NCI-H748 treated with DMSO at 0.1 percent for 48 hours (cell line): ENCODE measurements at places on chromosomes 6 and 20.

GRCh38 chr6:5093231-5094015 lies 8.3 kb downstream of the PPP1R3G start:
- DNase-seq = no peak

- no peak for DNase-seq
Observed at GRCh38 chr20:19025430-19026120, 186.9 kb upstream of the SLC24A3 start.

- no peak for DNase-seq
Observed at GRCh38 chr6:45631396-45631795, 253.7 kb upstream of the SUPT3H start.

GRCh38 chr20:12371990-12372389 lies 454.3 kb downstream of the BTBD3 start:
- peak; percentile 98 for DNase-seq

- DNase-seq = no peak
Observed at GRCh38 chr6:30890646-30891449, 6.5 kb downstream of the DDR1 start.

DNA sequence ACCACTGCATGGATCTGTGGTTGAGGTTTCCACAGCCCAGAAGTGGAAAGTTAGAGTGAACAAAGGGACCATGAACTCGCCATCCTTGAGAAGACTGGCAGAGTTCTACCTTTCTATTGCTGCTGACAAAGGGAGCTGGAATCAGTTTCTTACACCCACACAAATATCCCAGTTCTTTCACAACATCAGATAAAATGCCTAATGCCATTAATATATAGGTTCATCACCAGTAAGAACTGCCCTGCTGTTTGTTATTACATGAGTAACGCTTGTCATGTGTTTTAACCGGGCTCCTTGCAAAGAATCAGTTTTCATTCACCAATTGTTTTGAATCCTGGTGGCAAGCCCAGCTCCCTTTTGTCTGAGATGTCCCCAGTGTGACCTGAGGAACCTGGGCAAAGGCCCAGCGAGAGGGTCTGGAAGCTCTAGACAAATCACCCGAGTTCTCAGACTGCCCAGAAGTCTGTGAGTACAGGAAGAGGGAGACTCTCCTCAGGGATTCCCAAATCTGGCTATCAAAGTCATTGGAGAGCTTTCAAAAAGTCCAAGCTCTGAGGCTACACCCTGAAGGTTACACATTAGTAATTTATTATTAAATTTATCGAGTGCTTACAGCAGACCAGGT lies 7.5 kb upstream of the CD164 start:
- DNase-seq = no peak

- DNase-seq = peak; percentile 88
Observed at GRCh38 chr6:63496361-63496804, 75.9 kb upstream of the LOC128125822 start.

DNA sequence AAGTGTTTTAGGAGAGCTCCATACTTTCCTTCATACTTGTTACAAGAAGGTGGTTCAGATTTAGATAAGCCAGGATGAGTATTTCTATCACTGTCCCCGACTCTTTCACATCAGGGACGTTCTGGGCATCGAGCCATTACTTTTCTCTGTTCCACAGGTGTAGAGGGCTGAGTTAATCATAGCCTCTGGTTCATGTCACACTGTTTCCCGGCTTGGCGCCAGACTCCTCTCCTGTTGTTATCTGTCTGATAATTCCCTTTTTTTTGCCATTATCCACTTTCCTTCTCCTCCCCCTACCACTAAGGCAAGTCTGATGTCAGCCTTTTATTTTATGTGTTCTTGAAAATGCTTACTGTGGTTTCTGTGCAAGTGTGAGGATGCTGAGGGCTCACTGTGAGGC lies 593.4 kb downstream of the UTRN start:
- no peak for DNase-seq

DNA sequence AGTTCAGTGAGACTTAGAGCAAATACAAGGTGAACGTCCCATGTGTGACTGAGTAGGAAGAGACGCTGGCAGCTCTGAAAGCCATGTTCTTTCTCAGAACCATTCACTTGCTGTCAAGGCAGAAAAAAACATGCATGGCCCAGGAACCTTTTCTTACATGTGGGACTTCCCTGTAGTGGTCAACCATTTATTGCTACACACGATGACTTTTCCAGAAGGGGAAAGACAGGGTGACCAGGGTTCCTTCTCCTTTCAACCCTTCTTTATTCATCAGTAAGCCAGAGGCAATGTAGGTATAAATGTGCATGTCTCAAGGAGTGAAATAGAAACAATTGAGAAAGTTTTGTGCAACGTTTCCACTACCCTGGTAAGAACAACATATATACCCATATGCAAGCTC lies 189.0 kb downstream of the NFATC2 start:
- DNase-seq = no peak

- DNase-seq = no peak
Observed at GRCh38 chr20:4809707-4810106, 88.0 kb downstream of the PRND start.

- DNase-seq = no peak
Observed at GRCh38 chr20:51140671-51141070, 117.8 kb upstream of the KCNG1 start.

- no peak for DNase-seq
Observed at GRCh38 chr20:17172836-17173516, 53.9 kb upstream of the PCSK2 start.

- DNase-seq = no peak
Observed at GRCh38 chr6:41111017-41111416, 38.2 kb downstream of the NFYA start.

DNA sequence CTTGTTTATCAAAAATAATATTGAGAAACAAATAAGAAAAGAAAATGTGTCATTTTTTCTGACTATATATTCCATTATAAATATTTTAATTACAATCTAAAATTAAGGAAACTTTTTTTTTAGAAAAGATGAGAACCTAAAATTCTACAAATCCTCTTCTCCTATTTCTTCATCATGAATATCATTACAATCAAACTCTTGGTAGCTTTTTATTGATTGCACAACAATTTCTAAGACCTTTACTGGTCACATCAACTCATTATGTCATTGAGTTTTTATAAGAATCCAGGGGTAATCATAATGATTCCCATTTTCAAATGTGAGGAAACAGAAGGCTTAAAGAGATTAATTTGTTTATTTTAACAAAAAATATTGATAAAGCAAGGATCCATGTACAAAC lies 841.0 kb downstream of the FRK start:
- no peak for DNase-seq

DNA sequence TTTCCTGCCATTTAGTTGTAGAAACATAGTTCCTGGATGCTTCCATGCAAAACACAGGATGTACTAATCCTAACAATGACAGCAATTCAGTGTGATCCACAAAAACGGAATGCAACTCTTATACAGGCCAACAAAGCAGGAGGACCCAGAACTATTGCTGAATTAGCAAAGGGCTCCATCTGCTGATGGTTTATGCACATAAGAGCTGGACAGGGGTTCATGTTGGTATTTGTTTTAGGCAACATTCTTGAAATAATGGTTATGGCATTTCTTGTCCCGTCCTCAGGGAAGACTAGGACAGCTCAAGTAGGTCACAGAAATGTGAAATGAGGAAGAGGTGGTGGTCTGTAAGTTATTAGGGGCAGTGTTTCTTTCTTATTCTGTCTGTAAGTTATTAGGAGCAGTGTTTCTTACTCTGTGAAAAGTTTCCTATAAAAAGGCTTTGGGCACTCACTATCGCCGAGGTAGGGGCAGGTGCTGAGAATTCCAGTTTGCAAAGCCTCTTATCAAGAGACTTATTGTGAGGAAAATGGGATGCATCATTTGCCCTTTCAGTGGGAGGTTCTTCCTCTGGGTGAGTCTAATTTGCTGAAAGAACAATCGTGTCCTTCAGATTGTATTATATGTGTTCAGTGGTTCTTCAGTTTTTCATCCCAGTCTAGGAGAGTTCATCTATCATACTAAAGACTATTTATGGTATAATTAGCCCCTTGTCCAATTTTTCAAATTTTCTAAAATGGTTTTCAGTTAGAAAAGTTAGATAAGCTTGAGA lies 171.1 kb downstream of the MCHR2 start:
- DNase-seq = peak; percentile 77

DNA sequence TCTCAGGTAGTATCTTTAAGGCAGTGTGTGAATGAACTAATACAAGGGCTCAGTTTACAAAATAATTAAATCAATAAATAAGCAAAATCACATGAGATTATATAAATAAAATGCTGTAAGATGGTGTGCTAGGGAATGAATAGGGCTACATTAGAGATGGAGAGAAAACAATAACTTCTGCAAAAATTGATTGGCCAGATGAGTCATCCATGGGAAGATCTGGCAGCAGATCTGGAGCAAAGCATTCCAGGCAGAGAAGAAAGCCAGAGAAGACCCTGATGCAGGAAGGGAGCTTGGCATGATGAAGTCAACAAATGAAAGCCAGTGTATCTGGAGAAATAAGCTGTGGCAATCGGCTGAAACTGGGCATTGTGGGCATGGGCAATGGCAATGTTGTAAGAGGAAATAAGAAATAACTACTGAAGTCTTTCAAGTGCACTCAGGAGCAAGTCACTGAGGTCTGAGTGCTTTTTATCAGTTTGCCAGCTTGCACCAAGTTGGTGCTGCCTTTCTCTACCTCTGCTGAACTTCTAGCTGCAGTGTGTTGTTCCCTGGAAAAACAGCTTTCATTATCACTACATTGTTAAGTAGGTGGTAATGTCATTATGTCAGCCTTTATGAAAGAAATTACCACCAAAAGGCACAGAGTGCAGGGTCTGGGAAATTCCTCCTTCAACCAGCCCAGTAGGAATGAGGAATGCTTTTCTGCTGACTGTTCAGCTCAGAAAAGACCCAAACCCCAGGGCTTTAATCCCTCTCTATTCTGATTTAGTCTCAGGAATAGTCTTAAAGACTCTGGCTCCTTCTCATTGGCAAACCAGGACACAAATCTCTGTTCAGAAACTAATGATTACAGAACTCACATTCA lies 231.6 kb downstream of the HTR1B start:
- no peak for DNase-seq

GRCh38 chr6:48027704-48028435 lies 83.1 kb downstream of the PTCHD4 start:
- DNase-seq = no peak

GRCh38 chr6:91042656-91043055 lies 455.8 kb upstream of the MAP3K7 start:
- DNase-seq = no peak

DNA sequence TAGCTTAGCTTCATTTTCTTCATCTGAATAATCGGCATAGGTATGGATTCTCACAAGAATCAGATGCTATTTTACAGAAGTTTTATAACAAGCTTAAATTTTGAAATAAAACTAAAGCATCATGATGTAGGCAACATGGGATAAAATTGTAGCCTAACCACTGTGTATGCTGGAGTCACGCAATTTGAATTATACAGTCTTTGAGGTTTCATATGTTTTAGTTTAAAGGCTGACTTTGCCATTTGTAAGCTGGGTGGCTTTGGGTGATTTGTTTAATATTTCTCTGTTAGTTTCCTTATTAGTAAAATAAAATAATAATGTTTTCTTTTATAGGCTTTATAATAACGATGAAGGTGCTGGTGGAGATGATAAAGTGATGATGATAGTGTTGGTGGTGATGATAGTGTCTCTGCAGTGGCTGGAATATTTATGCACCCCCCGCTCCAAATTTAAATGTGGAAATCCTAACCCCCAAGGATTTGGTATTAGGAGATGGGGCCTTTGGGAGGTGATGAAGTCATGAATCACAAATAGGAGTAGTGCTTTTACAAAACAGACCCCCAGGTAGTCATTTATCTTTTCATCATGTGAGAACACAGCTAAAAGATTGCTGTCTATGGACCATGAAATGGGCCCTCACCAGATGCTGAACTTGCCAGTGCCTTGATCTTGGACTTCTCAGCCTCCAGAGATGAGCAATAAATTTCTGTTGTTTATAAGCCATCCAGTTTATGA lies 42.0 kb downstream of the DOK5 start:
- no peak for DNase-seq

GRCh38 chr6:53727748-53728147 lies 62.2 kb upstream of the KLHL31 start:
- no peak for DNase-seq

GRCh38 chr6:30359276-30359675 lies 14.3 kb downstream of the RPP21 start:
- DNase-seq = no peak

DNA sequence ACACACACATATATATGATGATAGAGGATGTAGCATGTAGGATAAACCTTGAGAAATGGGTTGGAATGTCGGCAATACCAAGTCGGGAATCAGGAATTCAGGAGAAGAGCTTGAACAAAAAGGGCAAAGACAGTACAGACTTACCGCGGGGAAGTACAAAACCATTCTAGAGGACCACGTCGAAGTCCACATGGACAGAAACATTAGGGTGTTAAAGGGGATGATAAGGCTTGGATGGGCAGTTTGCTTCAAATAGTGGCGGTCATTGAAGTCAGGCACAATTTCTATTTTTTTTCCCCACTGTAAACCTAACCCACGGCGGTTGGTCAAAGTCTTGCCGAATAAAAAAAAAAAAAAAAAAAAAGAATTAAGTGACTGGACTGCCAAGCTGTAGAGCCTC lies 766 bp upstream of the NUS1 start:
- no peak for DNase-seq

GRCh38 chr6:47440719-47441118 lies 36.9 kb upstream of the CD2AP start:
- DNase-seq = peak; percentile 98

- DNase-seq = no peak
Observed at GRCh38 chr20:17077030-17077429, 149.8 kb upstream of the PCSK2 start.

- no peak for DNase-seq
Observed at GRCh38 chr20:23034721-23035671, at the start of gene SSTR4. Gene SSTR4, plus strand, starts transcription at chr20:23035312. Its CDS starts 172 bp downstream, at chr20:23035484.

- no peak for DNase-seq
Observed at GRCh38 chr20:41308290-41308711, 9.2 kb downstream of the ZHX3 start.

- DNase-seq = no peak
Observed at GRCh38 chr6:45415315-45415714, 37.6 kb upstream of the SUPT3H start.

DNA sequence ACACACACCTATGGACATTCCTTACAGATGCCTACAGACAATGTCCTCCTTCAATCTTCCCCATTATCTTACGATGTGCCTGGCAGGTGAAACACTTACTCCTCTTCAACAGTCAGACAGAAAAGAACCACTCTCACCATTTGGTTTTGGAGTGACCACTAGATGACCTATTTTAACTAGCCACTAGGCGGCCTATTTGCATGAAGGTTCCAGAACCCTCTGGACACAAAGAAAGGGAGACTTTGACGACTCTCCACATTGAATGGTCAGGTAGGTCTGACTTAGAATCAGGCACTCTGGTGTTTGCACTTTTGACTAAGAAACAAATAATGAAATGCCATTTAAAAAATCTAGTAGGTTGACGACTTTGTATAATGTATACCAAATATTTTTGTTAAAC lies 42.0 kb downstream of the PNLDC1 start:
- no peak for DNase-seq

- DNase-seq = no peak
Observed at GRCh38 chr20:35196313-35196712, 24.4 kb downstream of the PROCR start.
